ENCODE measurements at places on chromosomes 2 and 18.

DNA sequence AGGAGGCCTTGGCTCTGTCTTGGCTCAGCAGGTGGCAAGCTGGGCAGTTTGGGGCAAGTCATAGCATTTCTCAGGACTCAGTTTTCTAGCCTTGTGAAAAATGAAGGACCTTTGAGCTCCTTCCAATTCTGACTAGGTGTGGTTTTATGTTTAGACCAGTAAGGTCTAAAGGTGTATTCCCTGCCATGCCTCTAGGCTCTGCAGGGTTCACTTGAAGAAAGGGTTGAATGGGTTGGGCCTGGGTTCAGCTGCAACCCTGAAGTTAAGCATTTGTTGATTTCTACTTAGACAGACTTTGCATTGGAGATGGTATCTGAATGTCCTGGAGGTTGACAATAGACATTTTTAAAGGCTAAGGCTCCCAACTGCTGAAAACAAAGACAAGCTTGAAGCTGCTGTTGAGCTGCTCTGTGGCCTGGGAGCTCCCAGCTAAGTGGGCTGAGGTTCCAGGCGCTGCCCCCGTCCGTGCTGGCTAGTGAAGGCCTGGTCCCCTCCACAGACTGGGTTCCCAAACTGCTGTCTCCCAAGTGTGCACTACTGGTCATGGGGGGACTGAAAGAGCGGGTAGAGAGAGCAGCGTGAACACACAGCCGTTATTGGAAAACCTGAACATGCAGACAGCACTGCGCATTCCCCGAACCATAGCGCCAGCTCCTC lies 100.7 kb upstream of the SMAD7 start:
- no peak for DNase-seq

DNA sequence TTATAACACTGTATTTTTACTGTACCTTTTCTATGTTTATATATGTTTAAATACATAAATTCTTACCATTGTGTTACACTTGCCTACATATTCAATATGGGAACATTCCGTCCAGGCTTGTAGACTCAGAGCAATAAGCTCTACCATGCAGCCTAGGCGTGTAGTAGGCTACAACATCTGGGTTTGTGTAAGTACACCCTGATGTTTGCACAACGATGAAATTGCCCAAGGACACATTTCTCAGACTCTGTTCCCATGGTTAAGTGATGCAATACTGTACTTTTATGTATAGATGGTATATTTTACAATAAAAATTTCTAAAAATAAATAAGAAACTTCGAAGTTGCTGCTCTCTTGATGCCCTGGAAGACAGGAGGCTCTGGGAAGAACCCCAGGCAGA lies 38.4 kb downstream of the YPEL5 start:
- DNase-seq: no peak

DNA sequence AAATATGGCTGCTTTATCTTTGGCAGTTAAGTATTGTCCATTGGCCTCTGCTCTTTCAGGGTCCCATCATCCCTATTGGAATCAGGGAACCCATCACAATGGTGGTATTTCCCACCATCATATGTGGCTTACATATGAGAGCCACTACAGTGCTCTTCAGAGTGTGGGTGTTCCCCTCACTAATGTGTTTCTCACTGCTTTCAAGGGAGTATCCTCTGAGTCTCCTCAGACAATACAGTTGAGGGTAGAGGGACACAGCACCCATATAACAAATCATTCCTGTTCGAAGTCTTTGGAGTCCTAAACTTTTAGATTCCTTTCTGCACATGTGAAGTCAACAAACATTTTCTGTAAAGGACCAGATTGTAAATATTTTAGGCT lies 48.8 kb upstream of the DNAJC10 start:
- DNase-seq: no peak

DNA sequence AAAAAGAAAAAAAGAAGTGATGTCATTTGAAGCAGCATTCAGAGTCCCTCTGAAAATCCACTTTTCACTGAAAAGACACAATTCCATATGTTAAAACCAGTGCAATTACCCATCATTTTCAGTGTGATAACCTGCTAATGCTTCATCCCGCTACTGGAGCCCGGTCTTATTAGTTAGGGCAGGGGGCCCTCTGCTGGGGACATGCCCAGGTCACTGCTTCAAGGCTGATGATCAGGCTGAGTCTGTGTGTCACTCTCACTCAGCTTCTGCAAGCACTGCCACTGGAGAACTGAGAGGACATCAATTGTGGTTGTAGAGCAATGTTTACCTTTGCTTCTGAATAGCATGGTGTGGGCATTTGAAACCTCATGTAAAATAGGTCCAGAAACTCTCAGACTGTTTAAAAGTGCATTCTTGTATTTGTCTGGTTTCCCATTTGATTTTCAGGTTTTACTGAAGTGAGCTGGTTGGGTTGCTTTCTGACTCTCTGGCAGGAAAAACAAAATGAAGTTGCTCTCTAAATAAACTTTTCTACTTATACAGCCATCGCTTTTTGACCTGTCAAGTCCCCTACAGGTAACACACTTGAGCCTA lies 49.2 kb upstream of the NXPH2 start:
- DNase-seq: no peak

DNA sequence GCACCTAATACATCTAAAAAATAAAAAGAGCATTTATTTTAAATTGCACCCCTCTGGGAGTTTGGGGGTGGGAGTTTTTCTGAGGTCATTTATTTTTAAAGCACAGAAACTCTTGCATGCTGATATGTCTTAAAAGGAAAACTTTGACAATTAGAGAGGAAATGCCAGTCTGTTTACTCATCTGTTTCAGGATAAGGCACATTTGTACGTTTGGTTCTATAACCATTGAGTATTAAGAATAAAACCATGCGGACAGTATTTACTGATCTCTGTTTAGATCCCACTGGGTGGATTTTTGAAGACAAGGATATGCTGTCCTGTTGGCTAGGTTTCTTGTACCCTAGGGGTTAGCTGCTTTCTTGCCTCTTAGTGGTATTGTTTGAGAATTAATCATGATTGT lies 122.9 kb downstream of the TANC1 start:
- DNase-seq: no peak

DNA sequence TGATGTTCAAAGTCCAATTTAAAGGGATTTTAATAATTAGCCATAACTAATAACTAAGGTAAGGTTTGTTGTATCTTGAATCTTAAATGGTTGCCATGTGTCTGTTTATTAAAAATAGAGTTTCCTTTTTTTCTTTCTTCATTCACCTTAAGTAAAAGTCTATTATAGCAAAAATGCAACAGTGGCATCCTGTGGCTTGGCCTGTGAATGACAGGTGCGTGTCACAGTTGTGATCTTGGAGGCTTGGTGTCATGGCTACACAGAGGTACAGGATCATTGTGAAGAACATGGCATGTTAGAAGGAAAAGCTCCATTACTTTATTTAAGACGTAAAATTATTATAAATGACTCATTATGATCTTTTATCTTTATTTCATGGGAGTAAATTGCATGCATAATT lies 246.1 kb downstream of the BCL2 start:
- no peak for DNase-seq

GRCh38 chr18:34492652-34493051 lies 217.4 kb upstream of the DTNA start:
- no peak for DNase-seq

DNA sequence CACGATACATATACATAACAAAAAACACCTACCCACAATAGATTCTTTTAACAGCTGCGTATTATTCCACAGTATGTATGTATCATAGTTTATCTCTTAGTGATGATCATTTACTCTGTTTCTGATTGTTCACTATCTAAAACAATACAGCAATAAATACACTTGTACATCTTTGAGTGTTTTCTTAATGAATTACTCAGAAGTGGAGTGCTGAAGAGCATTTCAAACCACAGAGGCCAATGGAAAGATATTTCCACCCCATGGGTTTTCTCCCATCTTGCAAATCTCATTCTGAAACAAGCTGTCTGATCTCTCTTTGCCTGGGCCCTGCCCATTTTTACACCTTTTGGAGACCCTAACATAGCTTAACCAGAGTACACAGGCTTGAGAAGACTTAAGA lies 113.8 kb upstream of the KLF7 start:
- no peak for DNase-seq

DNA sequence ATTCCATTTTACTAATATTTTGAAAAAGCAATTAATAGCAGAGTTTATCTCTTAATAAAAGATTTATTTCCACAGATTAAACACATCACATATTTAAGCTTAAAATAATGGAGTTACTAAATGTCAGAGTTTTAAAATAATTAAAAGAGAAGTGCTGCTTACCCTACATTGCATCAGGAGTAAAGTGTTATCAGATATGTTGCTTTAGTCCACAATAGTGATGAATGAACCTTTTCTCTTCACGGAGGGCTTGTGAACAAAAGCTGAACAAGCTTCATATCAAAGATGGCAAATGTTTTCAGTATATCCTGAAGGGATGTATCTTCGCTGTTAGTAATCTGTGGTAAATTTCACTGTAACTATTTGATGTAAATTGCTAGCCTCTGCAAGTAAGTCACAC lies 69.4 kb upstream of the TTC27 start:
- DNase-seq: no peak

- no peak for DNase-seq
Measured at GRCh38 chr2:86082756-86083155, 22.9 kb downstream of the POLR1A start.

DNA sequence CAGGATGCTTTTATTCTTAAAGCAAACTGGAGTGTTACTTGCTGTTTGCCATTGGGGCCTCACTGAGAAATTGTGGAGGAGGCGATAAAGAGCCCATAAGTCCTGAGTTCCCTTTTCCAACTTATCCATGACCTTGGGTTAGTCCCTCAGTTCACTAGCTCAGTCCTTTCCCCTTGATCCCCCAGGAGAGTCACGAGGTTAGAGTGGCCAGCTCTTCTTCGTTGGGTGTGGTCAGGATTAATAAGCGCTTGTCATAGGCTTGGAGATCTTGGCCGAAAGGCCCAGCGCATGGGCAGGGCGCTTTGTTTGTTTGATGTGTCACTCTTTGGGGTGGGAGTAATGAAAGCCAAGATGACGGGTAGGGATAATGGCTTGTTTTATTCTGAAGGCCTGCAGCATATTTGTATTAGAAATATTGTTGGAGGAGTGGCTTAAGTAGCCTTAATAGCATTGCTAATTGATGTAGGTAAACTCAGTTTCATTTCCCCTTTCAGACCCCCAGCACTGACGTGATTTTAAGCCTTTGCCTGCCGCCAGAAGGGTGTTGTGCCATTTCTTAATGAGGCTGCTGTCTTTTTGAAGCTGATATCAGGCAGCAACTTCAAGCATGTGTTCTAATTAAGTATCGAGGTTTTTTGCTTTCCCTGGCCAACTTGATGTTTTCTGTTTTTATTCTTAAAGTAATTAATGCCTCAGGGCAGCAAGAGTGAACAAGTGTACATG lies 15.7 kb downstream of the GRHL1 start:
- no peak for DNase-seq

DNA sequence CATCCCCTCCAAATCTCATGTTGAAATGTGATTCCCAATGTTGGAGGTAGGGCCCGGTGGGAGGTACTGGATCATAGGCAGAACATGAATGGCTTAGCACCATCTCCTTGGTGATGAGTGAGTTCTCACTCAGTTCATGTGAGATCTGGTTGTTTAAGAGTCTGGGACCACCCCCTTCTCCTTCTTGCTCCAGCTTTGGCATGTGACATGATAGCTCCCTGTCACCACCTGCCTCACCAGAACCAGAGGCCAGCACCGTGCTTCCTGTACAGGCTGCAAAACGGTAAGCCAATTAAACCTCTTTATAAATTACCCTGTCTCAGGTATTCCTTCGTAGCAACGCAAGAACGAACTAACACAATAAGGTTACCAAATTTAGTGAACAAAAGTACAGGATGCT lies 95.4 kb downstream of the ZBTB7C start:
- DNase-seq: no peak

GRCh38 chr2:226489775-226490541 lies 309.7 kb downstream of the IRS1 start:
- no peak for DNase-seq

DNA sequence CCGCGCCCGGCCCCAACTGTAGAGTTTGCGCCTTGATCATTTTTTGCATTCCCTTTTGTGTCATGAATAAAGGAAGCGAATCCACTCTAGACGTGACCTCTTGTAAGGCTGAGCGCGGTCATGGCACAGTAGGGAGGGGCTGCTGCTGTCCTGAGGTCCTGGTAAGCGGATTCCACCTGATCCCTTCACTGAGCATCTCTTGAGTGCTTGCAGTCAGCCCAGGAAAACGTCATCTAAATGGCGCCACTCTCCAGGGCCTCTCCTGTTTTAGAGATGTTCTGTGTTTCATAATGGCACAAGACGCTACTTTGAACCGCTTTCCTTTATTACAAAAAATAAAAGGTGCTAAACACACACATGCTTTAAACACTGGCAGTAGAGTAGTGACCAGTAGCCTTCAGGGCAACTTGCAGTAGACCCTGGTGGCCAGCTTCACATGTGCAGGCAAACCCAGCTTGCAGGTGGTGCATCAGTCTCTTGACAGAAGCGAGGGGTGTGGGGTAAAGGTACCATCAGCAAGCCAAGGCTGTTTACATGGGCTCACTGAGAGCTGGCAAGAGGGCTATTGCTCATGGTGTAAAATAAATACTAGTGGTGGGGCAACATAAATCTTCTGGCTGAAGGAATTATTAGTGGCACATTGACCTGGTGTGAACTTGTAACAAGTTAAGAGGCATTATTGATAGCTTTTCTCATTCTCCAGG lies 43.0 kb upstream of the ACKR3 start:
- no peak for DNase-seq

- no peak for DNase-seq
Measured at GRCh38 chr18:68176901-68177300, 538.0 kb downstream of the TMX3 start.

DNA sequence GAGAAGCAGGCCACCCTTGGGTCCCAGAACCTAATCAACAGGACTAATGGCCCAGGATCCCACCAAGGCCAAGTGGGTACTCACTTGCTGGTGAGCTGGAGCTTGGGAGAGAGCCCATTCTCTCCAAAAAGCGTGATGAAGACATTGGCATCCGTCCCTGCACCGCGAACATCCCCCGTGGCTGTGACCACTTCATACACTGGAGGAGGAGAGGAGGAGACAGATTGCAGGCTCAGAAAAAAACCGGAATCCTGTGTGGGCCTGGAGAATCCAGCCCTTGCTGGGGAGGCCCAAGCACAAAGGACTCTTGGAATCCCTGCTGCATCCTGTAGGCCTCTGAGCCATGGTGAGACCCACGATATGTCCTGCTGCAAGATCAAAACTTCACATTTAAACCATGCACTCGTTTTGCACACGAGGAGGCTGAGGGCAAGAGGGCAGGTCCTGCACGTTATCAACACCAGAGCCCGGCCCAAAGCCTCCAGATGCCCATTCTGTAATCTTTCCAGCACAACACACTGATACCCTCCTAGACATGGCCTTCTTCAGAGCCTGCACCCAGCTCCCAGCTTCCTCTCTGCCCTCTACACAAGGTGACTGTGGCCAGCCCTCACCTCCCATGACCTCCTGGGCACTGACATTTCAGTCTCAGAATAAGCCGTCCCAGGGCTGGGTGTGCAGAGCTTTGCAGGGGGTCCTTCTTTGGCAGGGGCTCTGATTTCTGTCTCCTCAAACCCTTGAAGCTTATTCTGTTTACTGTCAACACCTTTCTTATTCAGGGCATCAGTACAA lies 7.8 kb downstream of the LOXHD1 start:
- no peak for DNase-seq

DNA sequence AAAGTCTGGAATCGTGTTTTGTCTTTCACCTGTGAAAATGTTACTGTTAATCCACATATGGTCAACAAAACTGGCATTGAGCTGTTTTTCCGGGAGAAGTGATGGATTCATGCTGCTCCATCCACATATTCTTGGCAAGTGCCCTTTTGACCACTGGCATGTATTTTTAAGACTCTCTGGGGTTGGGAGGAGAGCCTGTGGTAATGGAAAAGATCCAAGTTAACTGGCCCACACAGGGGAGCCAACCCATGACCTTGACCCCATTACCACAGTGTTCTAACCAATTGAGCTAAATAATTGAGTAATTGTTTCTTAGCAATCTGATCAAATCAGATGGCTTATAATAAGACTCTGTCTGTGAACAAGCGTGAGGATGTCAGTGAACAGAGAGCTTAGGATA lies 296.2 kb upstream of the NRP2 start:
- DNase-seq: no peak
